Fibroblast of skin of left biceps (primary cell): ENCODE measurements at places on chromosomes 5 and 9.

DNA sequence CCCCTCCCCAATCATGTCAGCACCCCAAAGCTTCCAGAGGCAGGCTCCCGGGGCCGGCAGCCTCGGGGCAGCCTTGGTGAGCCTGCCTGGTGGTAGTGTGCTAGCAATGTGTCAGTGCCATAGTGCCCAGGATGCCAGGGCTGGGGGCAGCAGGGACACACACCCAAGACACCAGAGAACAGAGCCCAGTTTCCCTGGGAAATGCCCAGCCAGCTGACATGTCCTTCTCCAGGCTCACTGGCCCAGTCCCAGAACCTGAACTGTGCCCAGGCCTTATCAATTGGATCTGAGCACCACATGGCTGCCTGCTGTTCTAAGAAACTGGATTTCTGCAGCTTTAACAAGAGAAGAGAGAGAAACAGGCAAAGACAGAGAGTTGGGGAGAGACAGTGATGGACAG lies 74.9 kb upstream of the LRRTM2 start:
- no peak for DNase-seq

DNA sequence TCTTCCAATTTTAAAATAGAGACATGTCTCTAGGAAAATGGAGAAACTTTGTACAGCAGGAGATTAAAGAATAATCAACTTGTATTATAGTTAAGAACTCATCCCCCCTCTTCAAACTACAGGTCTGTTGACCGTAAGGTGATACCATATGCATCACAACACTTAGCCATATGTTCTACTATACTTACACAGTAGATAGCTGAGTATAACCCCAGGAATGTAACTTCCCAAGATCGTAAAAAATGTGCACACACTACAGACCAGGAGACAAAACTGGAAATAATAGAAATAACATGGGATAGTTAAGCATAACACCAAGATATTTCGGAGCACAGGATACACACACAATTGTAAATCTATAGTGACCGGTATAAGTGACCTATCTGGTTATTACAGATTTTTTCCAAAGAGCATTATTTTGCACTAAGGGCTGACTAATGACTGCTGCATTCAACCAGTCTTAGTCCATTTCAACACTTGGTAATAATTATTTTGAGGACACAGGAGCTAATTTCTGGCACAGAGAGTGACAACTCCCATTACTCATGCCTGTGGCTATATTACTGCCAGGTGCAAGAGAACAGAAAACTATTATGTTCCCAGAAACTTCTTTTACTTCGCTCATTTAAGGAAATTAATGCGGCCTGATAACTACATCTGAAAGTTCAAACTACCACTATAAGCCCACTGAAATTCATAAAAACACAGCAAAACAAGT lies 15.4 kb upstream of the ZNF622 start:
- DNase-seq = peak; percentile 28

GRCh38 chr5:130277522-130277921 lies 373.3 kb downstream of the CHSY3 start:
- no peak for DNase-seq

GRCh38 chr5:87733897-87734296 lies 321.2 kb upstream of the CCNH start:
- no peak for DNase-seq
